Esophagus squamous epithelium (tissue), 5 donors: ENCODE measurements at places on chromosomes 7 and 10. TPM values are rescaled to one million over a fixed set of nuclear protein-coding genes. Genes with fewer than 3 reads are reported as not detected.

- no peaks in the 10 kb centered on the region for H3K4me1 ChIP-seq
- no peaks in the 10 kb centered on the region for H3K36me3 ChIP-seq
- no peaks in the 10 kb centered on the region for H3K27me3 ChIP-seq
Observed at GRCh38 chr10:78362406-78363022, 328.9 kb downstream of the RPS24 start.

DNA sequence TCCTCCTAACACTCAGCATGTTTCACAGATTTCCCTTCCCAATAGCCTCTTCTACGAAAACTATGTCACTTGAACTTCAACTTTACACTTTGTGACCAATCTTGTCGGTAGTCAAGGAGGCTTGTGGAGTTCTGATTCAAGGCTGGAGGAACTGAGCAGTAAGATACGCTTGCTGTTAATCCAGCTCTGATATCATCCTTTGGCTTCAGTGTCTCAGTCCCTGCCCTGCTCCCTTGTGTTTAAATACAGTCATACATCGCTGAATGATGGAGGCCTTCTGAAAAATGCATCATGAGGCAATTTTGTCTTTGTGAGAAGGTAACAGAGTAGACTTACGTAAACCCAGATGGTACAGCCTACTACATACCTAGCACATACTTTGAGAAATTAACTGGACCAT lies 173.6 kb downstream of the RNF133 start:
- no peaks in the 10 kb centered on the region for H3K4me1 ChIP-seq
- no peak overlapping the region for H3K27ac ChIP-seq
- no peaks in the 10 kb centered on the region for H3K27me3 ChIP-seq
- no peak for DNase-seq
- H3K36me3 ChIP-seq: no peaks in the 10 kb centered on the region

DNA sequence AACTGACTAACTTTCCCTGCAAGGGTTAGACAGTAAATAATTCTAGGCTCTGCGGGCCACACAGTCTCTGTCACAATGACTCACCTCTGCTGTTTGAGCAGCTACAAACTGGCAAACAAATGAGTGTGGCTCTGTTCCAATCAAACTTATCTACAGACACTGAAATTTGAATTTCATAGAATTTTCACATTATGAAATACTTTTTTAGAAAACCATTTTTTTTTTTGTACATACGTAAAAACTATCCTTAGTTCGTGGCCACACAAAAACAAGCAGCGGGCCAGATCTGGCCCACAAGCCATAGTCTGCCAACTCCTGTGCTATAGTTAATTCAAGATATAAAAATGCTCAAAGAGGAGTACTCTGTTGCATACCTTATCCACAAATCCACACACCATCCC lies 32.6 kb downstream of the PIP4K2A start:
- H3K4me1 ChIP-seq: peaks cover 66% of the 10 kb centered on the region
- no peaks in the 10 kb centered on the region for H3K27me3 ChIP-seq
- DNase-seq: no peak
- no peak overlapping the region for H3K4me3 ChIP-seq
- peak overlapping the region; percentile 2 for H3K27ac ChIP-seq

GRCh38 chr7:30800785-30801252 lies 29.6 kb downstream of the MINDY4 start:
- H3K4me1 ChIP-seq: peaks cover 12% of the 10 kb centered on the region
- H3K27ac ChIP-seq: peak overlapping the region; percentile 15
- H3K27me3 ChIP-seq: no peaks in the 10 kb centered on the region
- DNase-seq: no peak
- H3K4me3 ChIP-seq: no peak overlapping the region
- no peaks in the 10 kb centered on the region for H3K36me3 ChIP-seq

GRCh38 chr10:75115137-75115536 lies 3.7 kb downstream of the SAMD8 start:
- peak overlapping the region; percentile 7 for H3K4me3 ChIP-seq
- H3K27me3 ChIP-seq: no peaks in the 10 kb centered on the region
- H3K27ac ChIP-seq: peak overlapping the region; percentile 31
- no peak for DNase-seq
- peaks cover 52% of the 10 kb centered on the region for H3K4me1 ChIP-seq
- H3K36me3 ChIP-seq: no peaks in the 10 kb centered on the region

- no peak for DNase-seq
- H3K27me3 ChIP-seq: no peaks in the 10 kb centered on the region
- H3K4me3 ChIP-seq: no peak overlapping the region
- H3K36me3 ChIP-seq: no peaks in the 10 kb centered on the region
- no peaks in the 10 kb centered on the region for H3K4me1 ChIP-seq
Observed at GRCh38 chr7:114527589-114527988, 113.0 kb downstream of the FOXP2 start.

GRCh38 chr10:48503293-48503911 lies 101.5 kb downstream of the ARHGAP22 start:
- H3K4me3 ChIP-seq: no peak overlapping the region
- no peak for DNase-seq
- no peaks in the 10 kb centered on the region for H3K27me3 ChIP-seq
- peaks cover 2% of the 10 kb centered on the region for H3K4me1 ChIP-seq

DNA sequence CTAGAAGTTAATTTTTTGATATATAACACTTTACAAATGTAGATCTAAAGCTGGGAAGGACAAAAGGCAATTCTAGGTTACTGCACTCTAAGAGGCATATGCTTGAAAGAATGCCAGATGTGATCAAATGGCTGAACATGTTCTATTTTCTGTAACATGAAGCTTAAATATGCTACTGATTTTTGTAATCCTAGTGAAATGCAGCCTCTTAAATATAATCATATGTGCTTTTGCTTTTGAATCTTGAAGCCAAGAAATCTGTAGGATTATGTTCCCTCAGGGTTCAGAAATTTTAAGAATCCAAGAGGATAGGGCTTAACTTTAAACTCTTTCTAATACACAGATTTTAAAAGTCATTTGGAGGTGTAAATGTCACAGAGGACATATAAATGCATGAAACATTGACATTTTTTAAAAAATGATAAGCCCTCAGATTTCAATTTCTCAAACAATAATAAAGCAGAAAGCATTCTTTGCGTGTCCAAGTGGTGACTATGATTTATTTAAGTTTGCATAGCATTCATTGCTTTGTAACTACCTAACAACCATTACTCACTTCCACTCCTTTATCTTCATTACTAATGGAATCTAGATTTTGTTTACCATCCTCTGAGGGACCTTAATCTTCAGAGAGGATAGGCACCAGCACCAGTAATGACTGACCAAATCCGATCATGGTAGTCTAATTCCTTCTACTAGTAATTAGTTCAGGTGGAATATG lies 170.4 kb downstream of the MAGI2 start:
- no peaks in the 10 kb centered on the region for H3K27me3 ChIP-seq
- H3K27ac ChIP-seq: no peak overlapping the region
- no peaks in the 10 kb centered on the region for H3K36me3 ChIP-seq
- DNase-seq: no peak
- no peaks in the 10 kb centered on the region for H3K4me1 ChIP-seq
- no peak overlapping the region for H3K4me3 ChIP-seq

DNA sequence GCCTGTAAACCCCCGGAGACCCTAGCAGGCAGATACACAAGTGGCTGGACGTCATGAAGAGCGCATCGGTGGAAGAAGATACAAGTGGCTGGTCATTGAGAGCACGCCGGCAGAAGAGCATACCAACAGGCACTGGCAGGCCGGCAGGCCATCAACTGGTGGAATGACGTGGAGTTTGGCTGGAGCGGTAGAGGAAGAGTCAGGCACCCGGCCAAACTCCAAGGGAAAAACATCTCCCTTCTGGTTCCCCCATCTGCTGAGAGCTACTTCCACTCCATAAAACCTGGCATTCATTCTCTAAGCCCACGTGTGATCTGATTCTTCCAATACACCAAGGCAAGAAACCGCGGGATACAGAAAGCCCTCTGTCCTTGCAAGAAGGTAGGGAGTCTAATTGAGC lies 113.4 kb upstream of the NPSR1 start:
- no peak overlapping the region for H3K4me3 ChIP-seq
- no peaks in the 10 kb centered on the region for H3K27me3 ChIP-seq
- no peak for DNase-seq
- no peaks in the 10 kb centered on the region for H3K4me1 ChIP-seq

GRCh38 chr7:96426027-96426426 lies 104.1 kb upstream of the SLC25A13 start:
- DNase-seq: no peak
- H3K4me1 ChIP-seq: no peaks in the 10 kb centered on the region
- H3K27ac ChIP-seq: no peak overlapping the region
- peaks cover 3% of the 10 kb centered on the region for H3K27me3 ChIP-seq
- no peaks in the 10 kb centered on the region for H3K36me3 ChIP-seq

DNA sequence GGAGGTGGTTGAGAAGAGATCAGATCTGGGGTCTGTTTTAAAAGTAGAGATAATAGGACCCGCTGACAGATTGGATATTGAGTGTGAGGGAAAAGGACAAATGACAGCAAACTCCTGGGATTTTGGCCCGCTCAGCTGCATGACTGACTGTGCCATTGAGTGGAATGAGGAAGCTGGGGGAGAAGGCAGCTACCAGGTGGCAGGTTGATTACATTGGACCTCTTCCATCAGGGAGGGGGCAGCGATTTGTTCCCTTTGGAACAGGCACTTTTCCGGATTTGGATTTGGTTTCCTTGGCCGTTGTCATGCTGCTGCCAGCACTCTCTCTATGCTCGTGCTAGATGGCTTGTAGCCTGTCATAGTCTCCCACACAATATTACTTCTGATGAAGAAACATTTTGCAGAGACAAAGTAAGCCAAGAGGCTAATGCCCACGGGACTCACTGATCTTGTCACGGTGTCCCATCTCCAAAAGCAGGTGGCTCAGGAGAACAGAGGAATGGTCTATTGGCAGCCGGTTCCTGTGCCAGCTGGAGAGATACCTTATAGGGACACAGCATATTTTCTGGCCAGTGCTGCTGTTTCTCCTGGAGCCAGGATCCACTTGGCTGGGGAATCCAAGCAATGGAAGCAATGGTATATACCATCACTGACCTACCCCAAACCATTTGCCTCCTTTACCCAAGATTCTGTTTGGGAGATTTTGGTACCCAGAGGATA lies 69.1 kb upstream of the WAC start:
- no peaks in the 10 kb centered on the region for H3K4me1 ChIP-seq
- no peak for DNase-seq
- no peak overlapping the region for H3K27ac ChIP-seq
- no peaks in the 10 kb centered on the region for H3K27me3 ChIP-seq
- H3K4me3 ChIP-seq: no peak overlapping the region
- H3K36me3 ChIP-seq: no peaks in the 10 kb centered on the region

- H3K36me3 ChIP-seq: no peaks in the 10 kb centered on the region
- H3K4me1 ChIP-seq: no peaks in the 10 kb centered on the region
- no peak overlapping the region for H3K4me3 ChIP-seq
- H3K27me3 ChIP-seq: no peaks in the 10 kb centered on the region
Observed at GRCh38 chr10:125984865-125985495, 88.6 kb downstream of the FANK1 start.

- H3K4me3 ChIP-seq: no peak overlapping the region
- no peaks in the 10 kb centered on the region for H3K36me3 ChIP-seq
- peaks cover 10% of the 10 kb centered on the region for H3K4me1 ChIP-seq
- no peak for DNase-seq
- H3K27ac ChIP-seq: peak overlapping the region; percentile 92
Observed at GRCh38 chr7:232410-233248, 40.3 kb downstream of the FAM20C start.

DNA sequence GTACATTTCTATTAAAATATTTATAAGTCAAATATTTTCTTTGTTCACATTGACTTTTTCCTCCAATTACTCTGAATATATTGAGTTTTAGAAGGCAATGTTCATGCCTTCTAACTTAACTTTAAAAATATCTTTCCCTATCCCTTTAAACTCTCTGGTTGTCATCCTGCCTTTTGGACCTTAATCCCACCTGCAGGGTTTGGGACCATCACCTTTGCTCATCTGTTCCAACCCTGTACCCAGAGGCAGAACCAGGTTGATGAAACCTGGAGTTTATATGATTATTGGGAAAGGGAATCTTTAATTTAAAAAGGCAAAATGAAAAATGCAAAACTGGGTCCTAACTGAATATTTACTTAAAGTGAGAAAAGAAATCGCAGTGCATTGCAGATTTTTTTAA lies 24.8 kb downstream of the NEUROD6 start:
- H3K4me1 ChIP-seq: no peaks in the 10 kb centered on the region
- H3K27me3 ChIP-seq: no peaks in the 10 kb centered on the region
- no peaks in the 10 kb centered on the region for H3K36me3 ChIP-seq
- no peak overlapping the region for H3K4me3 ChIP-seq
- no peak overlapping the region for H3K27ac ChIP-seq

DNA sequence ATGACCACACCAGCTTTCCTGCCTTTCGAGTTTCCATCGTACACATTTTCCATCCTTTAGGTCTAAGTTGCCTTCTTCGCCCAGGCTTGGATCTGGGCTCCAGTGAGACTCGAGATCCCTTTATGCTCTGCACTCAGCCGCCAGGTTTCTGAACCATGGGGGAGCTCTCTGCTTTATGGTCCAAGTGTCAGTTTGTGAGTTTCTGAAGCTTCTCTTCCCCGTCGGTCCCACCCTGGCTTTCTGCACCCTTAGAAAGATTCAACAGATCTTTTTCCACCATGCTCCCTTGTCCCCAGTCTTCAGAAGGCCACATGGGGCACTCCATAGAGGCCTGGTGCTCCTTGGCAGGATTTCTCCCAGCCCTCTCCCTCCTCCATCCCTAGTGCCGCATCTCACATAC lies 402.0 kb downstream of the PTPRN2 start:
- H3K27ac ChIP-seq: no peak overlapping the region
- H3K4me3 ChIP-seq: no peak overlapping the region
- no peaks in the 10 kb centered on the region for H3K27me3 ChIP-seq
- DNase-seq: no peak
- H3K4me1 ChIP-seq: no peaks in the 10 kb centered on the region

- H3K4me3 ChIP-seq: no peak overlapping the region
- peaks cover 40% of the 10 kb centered on the region for H3K36me3 ChIP-seq
- H3K4me1 ChIP-seq: no peaks in the 10 kb centered on the region
Observed at GRCh38 chr10:71829171-71829570, 21.9 kb downstream of the PSAP start.

DNA sequence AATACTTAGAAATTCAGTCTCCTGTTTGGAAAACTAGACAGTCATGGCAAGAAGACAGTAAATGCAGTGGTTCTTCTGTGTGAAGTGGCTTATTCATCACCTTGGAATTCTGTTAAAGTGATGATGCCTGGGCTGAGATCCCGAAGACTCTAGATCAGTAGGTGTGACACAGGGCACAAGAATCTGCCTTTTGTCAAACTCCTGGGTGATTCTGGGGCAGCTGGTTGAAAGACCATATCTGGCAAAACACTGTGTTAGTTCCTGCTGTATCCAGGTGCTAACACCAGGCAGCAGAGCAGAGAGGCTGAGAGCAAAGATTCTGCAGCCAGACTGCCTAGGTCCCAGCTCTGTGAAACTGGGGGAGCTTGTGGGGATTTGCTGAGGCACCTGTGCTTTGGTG lies 26.5 kb downstream of the MRC1 start:
- no peaks in the 10 kb centered on the region for H3K27me3 ChIP-seq
- no peak overlapping the region for H3K27ac ChIP-seq
- DNase-seq: no peak
- no peaks in the 10 kb centered on the region for H3K36me3 ChIP-seq
- H3K4me1 ChIP-seq: peaks cover 9% of the 10 kb centered on the region

CNPY1 gene
- not detected for total RNA-seq

WNT8B gene
- total RNA-seq: not detected

RPA3 gene
- 26.2 TPM for total RNA-seq

ELN gene
- 8.9 TPM for total RNA-seq

LRIT1 gene
- not detected for total RNA-seq

ITIH5 gene
- 21.4 TPM for total RNA-seq

LRRC18 gene
- total RNA-seq: 0.19 TPM
